Tibial nerve (tissue), 4 donors: ENCODE measurements at places on chromosomes 5 and 9. TPM values are rescaled to one million over a fixed set of nuclear protein-coding genes. Genes with fewer than 3 reads are reported as not detected.

GRCh38 chr5:137303509-137303908 lies 195.6 kb downstream of the SPOCK1 start:
- DNase-seq: no peak

GRCh38 chr5:33067291-33067690 lies 356.2 kb downstream of the NPR3 start:
- no peak for DNase-seq

DNA sequence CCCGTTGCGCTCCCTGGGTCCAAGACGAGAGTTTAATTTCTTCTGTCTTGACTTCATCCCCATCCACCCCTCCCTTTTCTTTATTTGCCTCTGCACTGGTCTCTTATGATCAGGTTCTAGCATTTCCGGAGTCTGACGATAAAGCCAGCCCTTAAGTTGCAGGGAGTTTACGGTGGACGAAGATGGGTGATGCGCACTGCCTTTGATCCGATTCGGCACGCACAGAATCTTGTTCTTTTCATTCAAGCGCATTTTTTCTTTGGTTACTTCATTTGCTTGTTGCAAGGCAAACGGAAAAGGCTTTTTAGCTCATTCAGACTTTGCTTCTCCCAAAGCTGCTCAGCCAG lies 488 bp upstream of the MCTP1 start:
- no peak for DNase-seq

- DNase-seq: no peak
Observed at GRCh38 chr9:129860653-129861446, 25.6 kb downstream of the USP20 start.

GRCh38 chr9:116032683-116033440 lies 120.7 kb upstream of the PAPPA start:
- no peak for DNase-seq

DNA sequence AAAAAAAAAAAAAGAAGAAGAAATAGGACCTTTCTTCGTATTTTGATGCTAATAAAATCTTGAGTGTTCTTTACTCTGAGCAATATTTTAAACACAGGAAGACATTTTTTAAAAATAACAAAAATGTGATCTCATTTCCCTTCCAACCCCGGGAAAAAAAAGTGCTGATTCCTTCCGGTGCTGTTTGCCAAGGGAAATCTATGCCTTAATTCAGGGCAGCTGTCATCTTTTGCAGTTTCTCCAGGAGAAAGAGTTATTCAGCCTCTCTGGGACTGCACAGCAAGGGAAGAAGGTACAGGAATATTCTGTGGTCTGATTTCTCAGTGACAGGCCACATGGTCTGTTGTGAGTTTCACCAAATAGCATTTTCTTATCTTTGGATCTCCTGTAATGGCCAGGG lies 291.9 kb upstream of the IRX1 start:
- DNase-seq: no peak

- no peak for DNase-seq
Observed at GRCh38 chr9:122336189-122336588, 34.6 kb upstream of the PTGS1 start.

- DNase-seq: no peak
Observed at GRCh38 chr9:126301196-126301595, 25.4 kb upstream of the MVB12B start.

DNA sequence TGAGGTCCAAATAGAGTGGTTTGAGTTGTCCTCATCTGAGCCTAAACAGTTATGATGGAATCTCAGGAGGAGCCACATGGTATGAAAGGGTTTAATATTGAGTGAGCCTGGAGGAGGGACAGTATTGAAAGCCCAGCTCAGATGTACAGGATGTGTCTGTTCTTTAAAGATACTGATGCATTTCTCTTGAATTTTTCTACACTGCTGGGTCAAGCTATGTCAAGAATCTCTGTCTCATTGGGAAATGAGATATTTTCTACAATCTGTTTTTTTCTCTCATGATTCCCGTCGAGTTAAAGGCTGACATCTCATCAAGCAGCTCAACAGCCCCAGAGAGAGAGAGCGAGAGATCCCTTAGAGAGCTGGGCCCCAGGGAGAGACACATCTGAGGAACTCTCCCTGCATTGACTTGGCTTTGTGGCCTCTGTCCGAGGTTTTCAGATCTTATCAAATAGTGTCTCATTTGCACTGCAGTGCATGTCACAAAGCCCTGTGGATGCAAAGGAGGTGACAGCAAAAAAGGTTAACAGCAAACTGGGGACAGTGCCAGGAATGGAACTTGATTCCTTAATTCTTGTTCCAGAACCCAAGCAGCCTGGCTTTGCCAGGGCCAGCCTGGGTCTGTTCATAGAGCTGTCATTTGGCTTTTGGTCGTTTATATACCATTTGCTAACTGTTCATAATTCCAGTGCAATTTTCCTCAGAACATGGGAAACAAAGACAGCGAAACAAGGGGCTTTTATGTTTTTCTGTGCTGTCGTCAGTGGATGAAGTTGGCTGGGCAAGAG lies 19.0 kb upstream of the ACTBL2 start:
- no peak for DNase-seq

Gene CCL21
- total RNA-seq: 4.6 TPM

Gene ATP10B
- 17.7 TPM for total RNA-seq

Gene C5orf34
- 2.0 TPM for total RNA-seq

Gene PLGRKT
- 9.2 TPM for total RNA-seq
